Peyer's patch (tissue), 4 donors: ENCODE measurements at places on chromosomes 7 and 10.

DNA sequence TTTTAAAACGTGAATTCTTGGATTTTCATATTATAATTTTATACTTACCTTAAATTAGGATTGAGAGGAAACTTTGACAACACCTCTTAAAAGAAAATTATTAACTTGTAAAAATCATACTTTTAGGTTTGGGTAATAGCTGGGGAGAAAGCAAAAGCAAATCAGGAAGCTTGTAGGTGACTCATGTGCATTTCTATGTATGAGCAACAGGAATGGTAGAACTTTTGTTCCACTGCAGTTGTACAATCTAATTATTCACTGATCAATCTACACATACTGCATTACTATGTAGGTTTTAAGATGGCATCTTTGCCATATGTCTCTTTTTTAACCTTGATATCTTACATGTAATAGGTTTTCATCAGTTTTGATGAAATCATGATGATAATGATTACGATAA is 223.2 kb downstream of the PRKG1 start:
- no peak overlapping the region for H3K27ac ChIP-seq
- no peak for DNase-seq
- H3K36me3 ChIP-seq: no peaks in the 10 kb centered on the region
- no peaks in the 10 kb centered on the region for H3K27me3 ChIP-seq

- H3K36me3 ChIP-seq: no peaks in the 10 kb centered on the region
- H3K27ac ChIP-seq: peak overlapping the region; percentile 87
- H3K27me3 ChIP-seq: peaks cover 9% of the 10 kb centered on the region
- peak; percentile 90 for DNase-seq
- H3K4me3 ChIP-seq: peak overlapping the region; percentile 62
- H3K4me1 ChIP-seq: peaks cover 5% of the 10 kb centered on the region
Observed at GRCh38 chr7:150974468-150975391, 3.4 kb downstream of the KCNH2 start.

DNA sequence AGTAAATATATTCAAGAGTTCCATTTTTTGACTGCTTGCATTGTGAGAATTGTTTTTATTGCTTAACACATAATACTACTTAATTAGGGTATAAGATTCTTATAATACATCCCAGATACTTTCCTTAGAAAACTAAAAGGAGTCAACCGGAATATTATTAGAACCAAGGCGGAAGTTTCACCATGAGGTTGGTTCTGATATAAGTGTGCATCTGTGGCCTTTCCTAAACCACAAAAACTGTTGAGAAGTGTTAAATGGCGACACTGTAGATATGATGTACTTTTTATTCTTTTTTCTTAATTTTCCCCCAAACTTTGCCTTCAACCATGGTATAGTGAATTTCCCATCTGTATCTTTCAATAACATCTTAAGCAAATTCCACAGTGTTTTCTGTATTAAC is 32.3 kb upstream of the INHBA start:
- no peak for DNase-seq
- no peak overlapping the region for H3K4me3 ChIP-seq
- no peak overlapping the region for H3K27ac ChIP-seq
- H3K36me3 ChIP-seq: no peaks in the 10 kb centered on the region
- no peaks in the 10 kb centered on the region for H3K27me3 ChIP-seq

- no peaks in the 10 kb centered on the region for H3K27me3 ChIP-seq
- DNase-seq: no peak
- H3K27ac ChIP-seq: no peak overlapping the region
- H3K36me3 ChIP-seq: no peaks in the 10 kb centered on the region
- no peak overlapping the region for H3K4me3 ChIP-seq
Observed at GRCh38 chr7:7304705-7305450, 122.5 kb downstream of the C1GALT1 start.

GRCh38 chr7:104240401-104240800 is 32.6 kb upstream of the ORC5 start:
- H3K27ac ChIP-seq: no peak overlapping the region
- H3K27me3 ChIP-seq: no peaks in the 10 kb centered on the region
- no peak overlapping the region for H3K4me3 ChIP-seq
- H3K4me1 ChIP-seq: no peaks in the 10 kb centered on the region
